ENCODE measurements at places on chromosomes 12 and 14.

DNA sequence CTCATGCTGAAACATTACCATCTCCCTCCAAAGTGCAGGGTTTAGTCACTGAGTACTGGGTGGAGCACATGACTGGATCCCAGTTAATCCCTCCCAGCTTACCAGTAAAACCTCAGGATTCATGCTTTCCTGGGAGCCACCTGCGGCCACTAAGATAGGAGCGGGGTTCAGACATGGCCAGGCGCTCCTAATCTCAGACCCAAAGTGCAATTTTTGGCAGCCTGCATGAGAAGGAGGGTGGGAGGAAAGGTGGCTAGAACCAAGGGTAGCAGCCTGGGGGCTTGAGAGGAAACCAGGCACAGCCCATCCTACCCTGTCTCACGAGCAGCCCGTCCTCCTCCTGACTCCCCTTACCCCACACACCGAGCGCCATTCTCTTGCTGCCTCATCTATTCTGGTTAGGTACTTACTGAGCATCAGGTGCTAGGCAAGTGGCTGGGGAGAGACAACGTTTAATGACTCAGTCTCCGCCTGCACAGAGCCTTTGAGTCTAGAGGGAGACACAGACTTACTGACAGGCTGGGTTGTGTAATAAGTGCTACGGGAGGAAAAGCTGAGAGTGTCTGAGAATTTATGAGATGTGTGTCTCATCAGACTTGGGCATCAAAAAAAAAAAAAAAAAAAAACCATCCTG, 9.9 kb downstream of the GPRC5A start:
- ATAC-seq: no peak

GRCh38 chr12:101570047-101570446, 24.7 kb upstream of the MYBPC1 start:
- no peak for ATAC-seq

DNA sequence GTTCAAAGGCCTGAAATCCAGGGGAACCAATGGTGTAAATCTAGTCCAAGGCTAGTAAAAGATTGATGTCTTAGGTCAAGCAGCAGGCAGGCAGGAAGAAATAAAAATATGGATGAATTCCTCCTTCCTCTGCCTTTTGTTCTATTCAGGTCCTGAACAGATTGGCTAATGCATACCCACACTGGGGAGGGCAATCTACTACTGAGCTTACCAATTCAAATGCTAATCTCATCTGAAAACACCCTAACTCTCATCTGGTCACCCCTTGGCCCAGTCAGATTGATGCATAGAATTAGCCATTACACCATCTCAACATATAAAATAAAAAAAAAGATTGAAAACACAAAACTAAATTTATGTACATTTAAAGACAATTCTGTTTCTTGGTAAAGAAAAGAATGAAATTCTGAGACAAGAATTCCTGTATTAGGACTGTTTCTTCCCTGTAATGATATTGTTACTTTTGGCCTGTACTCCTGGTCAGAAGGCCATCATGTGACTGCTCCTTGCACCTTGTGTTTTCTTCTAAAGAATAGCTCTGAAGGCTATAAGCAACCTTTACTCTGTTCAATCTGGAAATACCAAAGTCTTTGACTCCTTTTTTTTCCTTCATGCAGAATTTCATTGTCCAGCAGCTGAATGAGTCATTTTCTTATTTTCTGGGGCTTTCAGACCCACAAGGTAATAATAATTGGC, 19.9 kb downstream of the CLEC6A start:
- ATAC-seq: no peak

- no peak for ATAC-seq
Measured at GRCh38 chr12:31346267-31346666, 20.3 kb upstream of the SINHCAF start.

DNA sequence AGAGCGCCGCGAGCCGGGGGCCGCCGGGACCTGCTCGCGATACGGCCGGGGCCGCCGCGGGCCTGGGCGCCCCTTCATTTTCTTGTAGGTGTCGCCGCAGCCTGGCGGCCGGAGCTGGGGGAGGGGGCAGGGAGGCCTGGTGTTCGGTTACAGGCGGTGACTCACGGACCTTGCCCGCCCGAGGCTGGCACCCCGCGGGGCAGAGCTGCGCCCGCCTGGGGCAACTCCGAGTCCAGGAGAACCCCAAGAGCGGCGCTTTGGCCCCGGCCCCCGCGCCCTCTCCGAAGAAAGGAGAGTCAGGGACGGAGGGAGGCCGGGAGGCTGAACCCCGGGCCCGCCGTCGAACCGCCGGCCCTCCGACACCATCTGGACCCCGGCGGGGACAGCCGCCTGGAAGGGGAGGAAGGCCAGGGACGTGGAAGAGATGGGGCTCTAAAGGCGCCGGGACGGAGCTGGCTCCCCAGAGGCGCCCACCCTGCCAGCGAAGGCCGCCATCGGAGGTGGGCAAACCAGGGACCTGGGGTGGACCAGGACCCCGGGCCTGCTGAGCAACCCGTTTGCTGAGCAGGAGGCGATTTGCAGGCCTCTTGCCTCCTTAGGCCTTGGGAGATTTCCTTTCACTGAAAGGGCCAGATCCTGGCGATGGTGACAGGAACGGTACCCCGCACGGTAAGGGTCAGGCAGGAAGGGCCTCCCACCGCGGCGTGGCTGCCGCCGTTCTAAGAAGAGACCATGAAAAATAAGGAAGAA, 843 bp upstream of the NUAK1 start:
- peak; percentile 47 for ATAC-seq

- ATAC-seq: no peak
Measured at GRCh38 chr12:122505419-122506051, 4.8 kb upstream of the ZCCHC8 start.

GRCh38 chr12:67086116-67086515, 183.0 kb upstream of the CAND1 start:
- ATAC-seq: no peak

- no peak for ATAC-seq
Measured at GRCh38 chr14:105733081-105734065, 207.0 kb downstream of the TMEM121 start.

DNA sequence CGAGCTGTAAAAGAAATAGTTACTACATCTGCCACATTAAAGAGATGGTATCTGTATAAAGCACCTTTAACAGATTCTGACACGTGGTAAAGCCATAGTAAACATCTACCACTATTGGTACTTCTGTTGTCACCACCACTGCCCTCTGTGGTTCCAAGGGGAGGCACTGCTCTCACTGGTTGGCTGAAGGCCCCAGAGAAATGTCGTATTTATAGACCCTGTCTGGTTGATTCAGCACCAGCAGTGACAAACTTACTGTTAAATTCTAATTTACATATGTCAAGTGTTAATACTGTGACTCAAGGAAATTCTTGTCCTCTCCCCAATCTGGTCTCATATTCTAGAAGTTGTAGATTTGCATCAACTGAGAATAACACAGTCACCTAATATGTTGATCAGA, 281.1 kb downstream of the ERC1 start:
- ATAC-seq: peak; percentile 79

GRCh38 chr12:87253157-87253556, 776.0 kb downstream of the C12orf50 start:
- ATAC-seq: no peak

- ATAC-seq: no peak
Measured at GRCh38 chr14:61705017-61705416, 9.7 kb downstream of the HIF1A start.

DNA sequence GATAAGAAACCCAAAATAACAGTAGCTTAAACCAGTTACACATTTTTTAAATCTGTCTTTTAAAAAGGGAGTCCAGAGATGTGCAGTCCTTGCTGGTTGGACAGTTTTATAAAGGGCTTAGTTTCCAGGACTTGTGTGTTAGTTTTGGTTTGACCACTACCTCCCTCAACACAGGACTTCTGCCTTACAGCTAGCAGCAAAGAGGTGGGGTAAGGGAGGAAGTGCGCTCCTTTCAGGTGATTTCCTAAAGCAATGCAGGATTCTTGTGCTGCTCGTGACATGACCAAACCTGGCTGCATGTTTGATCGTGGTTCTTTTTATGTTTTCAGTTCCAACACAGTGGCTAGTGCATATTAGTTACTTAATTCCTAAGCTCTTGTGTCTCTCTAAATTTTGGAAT, 266.2 kb downstream of the TMTC2 start:
- no peak for ATAC-seq

DNA sequence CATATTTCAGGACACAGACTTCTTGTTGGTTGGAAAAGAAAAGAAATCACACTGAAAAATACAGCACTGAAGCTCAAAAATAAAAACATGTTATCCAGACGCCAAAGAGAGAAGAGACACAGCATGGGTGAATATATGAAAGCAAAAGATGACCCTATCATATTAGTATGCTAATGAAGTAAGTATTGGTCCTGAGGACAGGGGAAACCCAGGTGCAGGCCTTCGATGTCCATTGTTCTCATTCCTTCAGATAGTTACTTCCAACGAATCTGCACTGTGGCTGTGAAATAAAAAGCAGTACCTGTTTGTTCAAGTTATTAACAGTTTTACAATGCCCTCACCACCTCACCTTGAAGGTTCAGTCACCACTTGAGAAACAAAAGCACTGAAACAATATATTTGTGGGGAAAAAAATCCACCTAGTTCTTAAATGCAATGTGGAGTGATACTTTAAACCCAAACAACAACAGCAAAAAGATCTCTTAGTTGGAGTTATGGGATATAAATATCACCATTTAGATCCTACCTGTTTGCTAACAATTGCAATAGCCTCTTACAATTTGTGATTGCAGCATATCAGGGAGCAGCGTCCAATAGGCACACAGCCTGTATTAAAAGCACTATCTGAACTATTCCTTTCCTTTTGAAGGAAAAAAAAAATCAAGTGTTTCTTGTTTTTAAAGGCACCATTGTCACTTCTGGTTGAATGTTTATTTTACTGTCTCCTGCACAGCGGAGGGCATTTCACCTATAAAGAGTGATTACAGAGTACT, 188.1 kb downstream of the BCAT1 start:
- no peak for ATAC-seq

DNA sequence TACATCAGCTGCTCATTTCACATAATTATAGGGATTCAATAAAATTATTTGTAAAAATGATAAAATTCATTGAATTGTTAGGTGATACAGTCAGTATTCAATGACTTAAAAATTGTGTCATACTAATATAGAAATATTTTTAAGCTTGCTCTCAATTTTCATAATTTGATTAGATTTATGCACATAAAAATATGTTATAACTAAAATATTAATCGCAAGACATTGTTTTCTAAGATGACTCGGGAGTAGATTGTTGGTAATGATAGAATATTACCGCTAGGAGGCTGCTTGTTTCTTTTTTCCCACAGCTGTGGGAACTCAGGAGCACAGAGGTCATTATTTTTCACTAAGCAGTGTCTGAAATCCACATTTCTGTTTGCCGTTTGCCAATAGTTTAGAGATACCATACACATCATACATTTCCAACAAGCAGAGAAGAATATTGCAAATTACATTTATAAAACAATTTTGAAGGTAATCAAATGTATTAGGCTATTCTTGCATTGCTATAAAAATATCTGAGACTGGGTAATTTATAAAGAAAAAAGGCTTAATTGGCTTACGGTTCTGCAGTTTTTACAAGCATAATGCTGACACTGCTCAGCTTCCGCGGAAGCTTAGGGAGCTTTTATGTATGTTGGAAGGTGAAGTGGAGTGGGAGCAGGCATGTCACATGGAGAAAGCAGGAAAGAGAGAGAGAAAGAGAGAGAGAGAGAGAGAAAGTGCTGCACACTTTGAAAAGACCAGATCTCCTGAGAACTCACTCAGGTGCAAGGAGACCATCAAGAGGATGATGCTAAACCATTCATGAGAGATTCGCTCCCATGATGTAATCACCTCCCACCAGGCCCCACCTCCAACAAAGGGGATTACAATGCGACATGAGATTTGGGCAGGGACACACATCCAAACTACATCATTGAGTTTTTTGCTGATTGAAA, 9.2 kb downstream of the CD69 start:
- peak; percentile 33 for ATAC-seq

- no peak for ATAC-seq
Measured at GRCh38 chr12:29299633-29300032, 81.3 kb downstream of the ERGIC2 start.

GRCh38 chr14:75025082-75025481, 22.4 kb downstream of the EIF2B2 start:
- ATAC-seq: no peak

GRCh38 chr14:103623883-103624482, 5.0 kb upstream of the KLC1 start:
- no peak for ATAC-seq

DNA sequence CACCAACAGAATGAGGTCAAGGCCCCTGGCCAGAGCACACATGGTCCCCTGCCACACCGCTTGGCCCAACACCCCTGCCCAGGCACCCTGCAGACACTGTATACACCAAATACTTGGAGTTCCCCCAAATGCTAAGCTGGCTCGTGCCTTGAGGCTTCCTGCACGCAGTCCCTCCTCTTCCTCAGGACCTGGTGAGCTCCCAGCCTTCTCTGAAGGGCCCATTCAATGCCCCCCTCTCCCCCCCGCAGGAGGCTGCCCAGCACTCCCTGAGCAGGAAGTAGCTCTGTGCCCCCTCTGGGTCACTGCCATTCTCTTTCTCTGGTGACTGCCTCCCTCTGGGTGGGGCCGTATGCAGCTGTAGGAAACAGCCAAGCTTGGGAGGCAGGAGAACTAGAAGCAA, 75.3 kb downstream of the ITPK1 start:
- no peak for ATAC-seq

DNA sequence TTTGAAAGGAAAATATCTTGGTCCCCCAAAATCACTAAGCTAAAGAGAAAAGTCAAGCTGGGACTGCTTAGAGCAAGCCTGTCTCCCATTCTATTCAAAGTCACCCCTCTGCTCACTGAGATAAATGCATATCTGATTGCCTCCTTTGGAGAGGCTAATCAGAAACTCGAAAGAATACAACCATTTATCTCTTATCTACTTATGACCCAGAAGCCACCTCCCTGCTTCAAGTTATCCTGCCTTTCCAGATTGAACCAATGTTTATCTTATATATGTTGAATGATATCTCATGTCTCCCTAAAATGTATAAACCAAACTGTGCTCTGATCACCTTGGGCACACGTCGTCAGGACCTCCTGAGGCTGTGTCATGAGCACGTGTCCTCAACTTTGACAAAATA, 14.6 kb upstream of the CCDC196 start:
- no peak for ATAC-seq

DNA sequence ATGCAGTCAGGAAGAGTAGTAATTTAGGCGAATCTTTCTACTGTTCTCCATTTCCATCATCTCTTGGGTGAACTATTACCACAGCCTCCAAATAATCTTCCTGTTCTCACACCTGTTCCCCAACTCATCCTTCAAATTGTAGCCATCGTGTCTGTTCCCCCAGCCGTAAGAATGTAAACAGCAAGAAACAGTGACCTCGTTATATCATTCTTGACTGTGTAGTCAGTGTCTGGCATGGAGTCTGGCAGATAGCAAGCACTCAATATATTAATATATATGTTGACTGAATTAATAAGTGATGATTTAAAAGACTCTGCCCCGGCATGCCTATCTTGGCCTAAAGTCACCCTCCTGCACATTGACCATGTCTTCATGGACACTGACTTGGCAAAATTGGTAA, 20.3 kb downstream of the PDE6H start:
- no peak for ATAC-seq

Measured in activated CD4-positive, CD25-positive, alpha-beta regulatory T cell treated with anti-CD3 and anti-CD28 coated beads, Interleukin-2, amount 50 U/mL, for 24 hours (primary cell).